H54 (cell line): ENCODE measurements at places on chromosomes 1 and 21.

GRCh38 chr1:235250430-235250829 lies 77.5 kb downstream of the ARID4B start:
- no peak for DNase-seq

- DNase-seq = peak; percentile 26
Measured at GRCh38 chr21:17585875-17586450, 26.7 kb downstream of the BTG3 start.

GRCh38 chr1:171113382-171113781 lies 22.7 kb downstream of the FMO3 start:
- DNase-seq = no peak

DNA sequence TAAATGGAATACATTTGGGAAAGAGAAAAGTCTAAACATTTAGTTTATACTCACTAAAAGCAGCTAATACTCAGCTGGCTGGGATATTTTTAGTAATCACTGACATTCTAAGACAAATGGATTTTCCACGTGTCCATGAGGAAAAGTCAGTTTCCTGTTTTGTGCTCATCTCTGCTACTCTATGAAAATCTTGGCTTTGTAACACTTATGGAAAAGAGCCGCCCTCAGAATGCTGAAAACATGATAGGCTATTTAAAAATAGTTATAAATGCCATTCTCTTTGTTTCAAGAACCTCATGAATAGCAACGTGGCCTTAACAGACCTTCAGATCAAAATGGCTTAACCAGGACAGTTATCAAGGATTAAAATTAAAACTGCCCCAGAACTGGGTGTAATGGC lies 29.9 kb downstream of the MRAP start:
- no peak for DNase-seq

GRCh38 chr1:239717097-239717917 lies 330.9 kb downstream of the CHRM3 start:
- no peak for DNase-seq

DNA sequence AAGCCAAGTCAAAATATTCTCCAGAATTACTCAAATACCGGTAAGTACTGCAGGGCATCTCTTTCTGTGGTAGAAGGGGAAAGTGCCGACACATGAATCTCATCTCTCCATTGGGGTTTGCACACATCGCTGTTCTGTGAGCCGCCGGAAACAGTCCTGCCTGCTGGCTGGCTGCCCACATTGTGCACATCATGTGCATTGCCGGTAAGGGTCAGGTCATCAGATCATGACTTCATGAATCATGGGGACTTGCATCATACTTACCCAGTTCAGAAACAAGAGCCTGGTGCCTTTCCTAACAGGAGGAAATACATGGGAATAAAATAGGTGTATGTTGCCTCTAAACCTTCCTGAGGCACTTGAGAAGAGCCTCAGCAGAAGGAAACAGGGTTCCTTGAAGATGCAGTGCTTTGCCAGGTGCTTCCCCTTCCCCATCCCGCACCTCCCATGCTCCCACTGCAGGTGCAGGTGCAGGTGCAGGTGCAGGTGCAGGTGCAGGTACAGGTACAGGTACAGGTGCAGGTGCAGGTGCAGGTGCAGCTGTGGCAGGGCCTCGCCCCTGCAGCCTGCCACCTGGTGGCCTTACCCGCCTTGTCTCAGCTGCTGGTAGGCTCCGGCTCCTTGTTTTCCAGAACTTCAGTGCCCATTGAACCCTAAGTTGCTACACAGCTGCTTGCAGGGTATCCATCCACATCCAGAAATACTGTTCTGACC lies 26.5 kb downstream of the GPR137B start:
- DNase-seq = peak; percentile 47

- peak; percentile 50 for DNase-seq
Measured at GRCh38 chr1:213374369-213374768, 323.3 kb downstream of the RPS6KC1 start.

- no peak for DNase-seq
Measured at GRCh38 chr1:206110161-206110560, 7.0 kb downstream of the AVPR1B start.

- no peak for DNase-seq
Measured at GRCh38 chr1:48654606-48655210, 122.0 kb downstream of the BEND5 start.

GRCh38 chr1:173682184-173682583 lies 12.5 kb upstream of the ANKRD45 start:
- no peak for DNase-seq

GRCh38 chr1:228274452-228275178 lies 66.8 kb downstream of the OBSCN start:
- no peak for DNase-seq

- DNase-seq = no peak
Measured at GRCh38 chr1:54338464-54338863, 67.7 kb downstream of the SSBP3 start.

DNA sequence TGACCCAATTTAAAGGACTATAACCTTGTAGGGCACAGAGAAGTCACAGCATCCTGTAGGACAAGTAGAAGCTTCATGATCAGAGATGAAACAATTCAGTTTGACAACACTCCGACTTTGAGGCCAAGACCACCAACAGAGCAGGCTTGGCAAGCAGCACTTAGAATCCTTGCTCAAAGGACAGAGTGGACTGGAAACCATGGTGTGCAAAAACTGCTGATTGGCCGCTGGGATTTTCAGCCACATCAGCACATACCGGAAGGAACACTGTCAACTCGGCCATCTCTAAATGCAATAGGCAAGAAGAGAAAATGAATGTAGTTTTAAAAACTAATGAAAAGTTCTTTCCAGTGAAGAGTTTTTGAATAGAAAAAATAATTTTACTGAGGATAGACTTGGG lies 92.0 kb upstream of the PRMT6 start:
- DNase-seq = no peak

- DNase-seq = no peak
Measured at GRCh38 chr1:203843435-203843834, 18.0 kb upstream of the SNRPE start.

DNA sequence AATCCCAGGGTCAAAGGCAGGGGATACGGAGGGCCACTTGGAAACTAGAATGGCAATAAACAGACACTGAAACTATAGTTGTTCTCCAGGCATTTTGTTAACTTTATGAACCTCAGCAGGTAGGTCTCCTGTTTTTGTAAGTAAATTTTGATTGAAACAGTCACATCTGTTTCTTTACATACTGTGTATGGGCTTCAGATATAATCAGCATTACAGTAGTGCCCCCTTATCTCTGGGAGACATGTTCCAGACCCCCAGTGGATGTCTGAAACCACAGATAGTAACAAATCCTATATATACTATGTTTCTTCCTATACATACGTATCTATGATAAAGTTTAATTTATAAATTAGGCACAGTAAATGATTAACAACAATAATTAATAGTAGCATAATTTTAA lies 11.5 kb downstream of the STIL start:
- DNase-seq = no peak

DNA sequence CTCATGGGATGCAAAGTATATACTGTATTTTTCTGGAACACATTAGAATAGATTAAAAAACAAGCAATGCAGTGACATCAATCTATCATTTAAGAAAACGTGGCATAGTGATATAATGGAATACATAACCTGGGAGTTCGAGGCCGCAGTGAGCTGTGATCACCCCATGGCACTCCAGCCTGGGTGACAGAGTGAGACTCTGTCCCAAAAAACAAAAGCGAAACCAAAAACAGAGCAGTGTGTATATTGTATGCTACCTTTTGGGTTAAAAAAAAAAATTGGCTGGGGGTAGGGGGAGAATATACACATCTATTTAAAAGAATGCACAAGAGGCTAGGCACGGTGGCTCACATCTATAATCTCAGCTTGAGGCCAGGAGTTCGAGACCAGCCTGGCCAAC lies 13.5 kb downstream of the SLC2A1 start:
- no peak for DNase-seq

DNA sequence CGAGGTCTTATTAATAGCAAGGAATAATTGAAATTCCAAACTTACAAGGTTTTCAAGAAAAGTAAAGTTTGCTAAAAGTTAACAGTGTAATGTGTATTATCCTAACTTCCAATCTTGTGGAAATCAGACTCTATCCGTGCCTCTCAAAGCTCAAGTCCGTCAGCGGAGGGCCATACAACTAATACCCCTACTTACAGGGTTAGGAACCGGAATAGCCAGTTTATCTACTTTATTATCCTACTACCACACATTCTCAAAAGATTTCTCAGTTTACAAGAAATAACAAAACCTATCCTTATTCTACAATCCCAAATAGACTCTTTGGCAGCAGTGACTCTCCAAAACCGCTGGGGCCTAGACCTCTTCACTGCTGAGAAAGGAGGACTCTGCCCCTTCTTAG lies 457.8 kb downstream of the PTPRC start:
- DNase-seq = no peak

DNA sequence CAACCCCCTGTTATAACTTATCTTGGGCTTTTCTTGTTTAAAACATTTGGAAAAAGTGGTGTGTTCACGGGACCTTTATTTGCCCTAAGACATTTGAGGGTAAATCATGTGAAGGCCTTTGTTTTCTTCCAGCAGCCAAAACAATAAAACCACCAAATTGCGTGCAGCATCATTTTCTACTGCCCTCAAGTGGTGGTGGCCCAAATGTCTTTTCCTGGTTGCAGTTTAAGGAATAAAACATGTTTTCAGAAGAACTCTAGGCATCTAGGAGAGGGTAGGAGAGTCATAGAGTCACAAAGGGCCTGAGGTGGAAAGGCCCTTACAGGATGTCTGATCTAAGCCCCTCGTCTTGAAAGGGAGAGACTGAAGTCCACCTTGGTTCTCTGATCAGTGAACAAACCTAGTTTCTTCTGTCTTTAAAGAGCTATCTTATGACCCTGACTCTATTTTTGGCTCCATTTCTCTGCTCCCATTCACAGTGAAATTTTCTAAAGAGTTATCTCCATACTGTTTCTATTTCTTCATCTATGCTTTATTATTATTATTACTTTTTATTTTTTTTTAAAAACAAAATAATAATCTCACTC lies 16.0 kb upstream of the EPS15 start:
- no peak for DNase-seq

DNA sequence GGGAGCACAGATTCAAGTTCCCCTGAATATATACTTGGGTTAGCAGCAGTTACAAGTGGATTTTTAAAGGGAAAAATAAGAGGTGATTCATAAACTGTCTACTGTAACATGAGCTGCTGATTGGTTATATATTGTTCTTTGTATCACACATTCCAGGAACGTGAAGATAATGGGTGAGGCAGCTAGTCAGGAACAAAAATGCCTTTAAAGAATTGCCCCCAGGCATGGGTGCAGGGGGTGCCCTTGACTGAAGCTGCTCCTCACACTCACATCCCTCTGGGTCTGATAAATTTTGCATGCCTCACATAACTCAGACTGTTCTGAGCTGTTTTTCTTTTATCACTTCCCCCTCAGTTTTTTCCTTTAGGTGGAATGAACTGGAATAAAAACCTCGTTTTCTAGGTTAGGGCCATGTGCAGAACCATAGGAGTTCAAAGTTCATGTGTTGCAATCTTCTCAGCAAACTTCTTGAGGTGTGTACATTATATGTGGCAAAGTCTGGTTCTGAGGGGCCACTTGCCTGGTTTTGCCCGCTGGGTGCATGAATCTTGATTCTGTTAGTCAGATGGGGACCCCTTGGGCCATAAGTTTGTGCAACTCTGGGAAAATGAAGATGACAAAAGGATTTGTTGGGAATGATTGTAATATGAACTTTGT lies 21.1 kb downstream of the TBX19 start:
- peak; percentile 36 for DNase-seq

- no peak for DNase-seq
Measured at GRCh38 chr21:29084372-29084771, 10.9 kb upstream of the CCT8 start.

DNA sequence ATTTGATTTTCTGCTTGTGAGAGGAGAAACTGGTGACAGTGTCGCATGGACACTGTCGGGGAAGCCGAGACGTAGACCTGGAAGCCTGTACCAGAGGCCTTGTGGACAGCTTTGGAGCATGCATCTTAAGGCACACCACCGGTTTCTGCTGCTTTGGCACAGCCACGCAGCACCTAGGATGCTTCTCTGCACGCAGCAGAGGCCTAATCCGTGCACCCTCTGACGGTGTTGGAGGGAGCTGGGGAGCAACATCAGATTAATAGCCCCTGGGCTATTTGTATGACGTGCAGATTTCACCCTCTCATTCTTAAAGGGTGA lies 30.3 kb downstream of the TEX35 start:
- no peak for DNase-seq

- DNase-seq = no peak
Measured at GRCh38 chr1:43324810-43325209, 12.8 kb upstream of the MPL start.

DNA sequence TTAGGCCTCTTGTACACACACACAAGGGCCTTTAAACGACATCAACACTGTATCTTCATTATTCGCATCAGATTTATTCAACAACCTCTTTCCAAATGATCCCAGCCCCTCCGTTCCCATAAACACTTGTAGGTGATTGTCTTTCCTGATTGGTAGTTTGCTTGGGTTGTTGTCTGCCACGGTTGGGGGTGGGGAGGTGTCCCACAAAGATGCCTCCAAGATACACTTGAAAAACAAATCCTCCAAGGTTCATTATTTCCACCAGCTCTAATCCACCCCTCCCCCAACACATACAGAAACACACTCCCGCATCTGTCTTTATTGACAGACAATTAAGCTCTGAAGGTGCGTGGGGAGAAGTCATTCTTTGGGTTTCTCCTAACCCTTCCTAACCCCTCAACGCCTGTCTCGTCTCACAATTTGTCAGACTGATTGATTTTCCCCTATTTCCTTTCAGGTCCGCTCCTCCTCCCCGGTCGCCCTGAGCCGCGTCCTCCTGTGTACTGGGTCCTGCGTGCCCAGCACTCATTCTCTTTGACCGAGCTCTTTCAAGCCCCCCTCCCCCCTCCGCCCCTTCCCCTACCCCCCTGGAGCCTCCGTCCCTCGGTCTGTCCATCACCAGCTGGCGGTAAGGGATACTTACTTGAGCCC lies 1.4 kb downstream of the WDR26 start:
- peak; percentile 7 for DNase-seq

DNA sequence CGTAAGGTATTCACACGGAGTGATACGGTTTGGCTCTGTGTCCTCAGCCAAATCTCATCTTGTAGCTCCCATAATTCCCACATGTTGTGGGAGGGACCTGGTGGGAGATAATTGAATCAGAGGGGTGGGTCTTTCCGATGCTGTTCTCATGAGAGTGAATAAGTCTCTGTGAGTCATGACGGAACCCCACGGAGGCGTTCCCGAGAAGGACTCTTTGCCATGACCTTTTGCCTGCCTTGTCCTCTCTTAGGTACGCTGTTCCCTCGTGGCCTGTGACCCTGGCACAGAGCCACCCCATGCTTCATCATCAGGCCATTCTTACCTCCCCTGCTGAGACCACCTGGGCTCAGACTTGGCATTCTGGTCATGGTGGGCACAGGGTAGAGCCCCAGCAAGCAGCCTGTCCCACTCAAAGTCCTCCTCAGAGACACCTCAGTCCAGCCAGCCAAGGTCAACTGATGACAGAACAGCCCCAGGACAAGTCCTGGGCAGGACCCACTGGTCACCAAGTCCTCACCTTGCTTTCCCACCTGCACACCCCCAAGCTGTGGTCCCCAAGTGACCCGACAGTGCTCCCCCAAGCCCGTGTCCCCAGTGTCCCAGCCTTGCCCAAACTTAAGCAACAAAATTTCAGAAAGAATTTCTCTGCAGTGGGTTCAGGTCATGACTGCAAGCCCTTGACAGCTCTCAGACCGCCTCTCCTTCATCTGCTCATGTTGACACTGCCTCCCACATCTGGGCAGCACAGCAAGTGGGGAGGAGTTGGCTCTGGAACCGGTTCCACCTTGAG lies 158.4 kb downstream of the ACTL8 start:
- DNase-seq = no peak
